ENCODE measurements at places on chromosomes 4 and X. TPM values are rescaled to one million over a fixed set of nuclear protein-coding genes. Genes with fewer than 3 reads are reported as not detected.

MID1 gene
- total RNA-seq = 9.2 TPM

CENPVL3 gene
- total RNA-seq = 0.42 TPM

SLC6A14 gene
- not detected for total RNA-seq

PSAPL1 gene
- not detected for total RNA-seq

RHOXF2B gene
- total RNA-seq = not detected

ZFP92 gene
- 0.07 TPM for total RNA-seq

LIMCH1 gene
- total RNA-seq = 22.5 TPM
